Activated CD4-positive, alpha-beta T cell treated with anti-CD3 and anti-CD28 coated beads, Interleukin-2, amount 50 U/mL, for 4 hours (primary cell): ENCODE measurements at places on chromosomes 3 and 15.

DNA sequence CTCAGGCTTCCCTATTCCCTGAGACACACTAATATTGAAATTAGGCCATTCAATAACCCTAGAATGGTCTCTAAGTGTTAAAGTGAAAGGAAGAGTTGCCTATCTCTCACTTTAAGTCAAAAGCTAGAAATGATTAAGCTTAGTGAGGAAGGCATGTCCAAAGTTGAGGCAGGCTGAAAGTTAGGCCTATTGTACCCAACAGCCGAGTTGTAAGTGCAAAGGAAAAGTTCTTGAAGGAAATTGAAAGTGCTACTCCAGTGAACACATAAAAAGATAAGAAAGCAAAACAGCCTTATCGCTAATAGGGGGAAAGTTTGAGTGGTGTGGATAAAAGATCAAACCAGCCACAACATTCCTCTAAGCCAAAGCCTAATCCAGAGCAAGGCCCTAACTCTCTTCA, 117.9 kb upstream of the SPATA12 start:
- DNase-seq, result no peak

- no peak for DNase-seq
Measured at GRCh38 chr3:7759630-7760029, 742.0 kb upstream of the LMCD1 start.

DNA sequence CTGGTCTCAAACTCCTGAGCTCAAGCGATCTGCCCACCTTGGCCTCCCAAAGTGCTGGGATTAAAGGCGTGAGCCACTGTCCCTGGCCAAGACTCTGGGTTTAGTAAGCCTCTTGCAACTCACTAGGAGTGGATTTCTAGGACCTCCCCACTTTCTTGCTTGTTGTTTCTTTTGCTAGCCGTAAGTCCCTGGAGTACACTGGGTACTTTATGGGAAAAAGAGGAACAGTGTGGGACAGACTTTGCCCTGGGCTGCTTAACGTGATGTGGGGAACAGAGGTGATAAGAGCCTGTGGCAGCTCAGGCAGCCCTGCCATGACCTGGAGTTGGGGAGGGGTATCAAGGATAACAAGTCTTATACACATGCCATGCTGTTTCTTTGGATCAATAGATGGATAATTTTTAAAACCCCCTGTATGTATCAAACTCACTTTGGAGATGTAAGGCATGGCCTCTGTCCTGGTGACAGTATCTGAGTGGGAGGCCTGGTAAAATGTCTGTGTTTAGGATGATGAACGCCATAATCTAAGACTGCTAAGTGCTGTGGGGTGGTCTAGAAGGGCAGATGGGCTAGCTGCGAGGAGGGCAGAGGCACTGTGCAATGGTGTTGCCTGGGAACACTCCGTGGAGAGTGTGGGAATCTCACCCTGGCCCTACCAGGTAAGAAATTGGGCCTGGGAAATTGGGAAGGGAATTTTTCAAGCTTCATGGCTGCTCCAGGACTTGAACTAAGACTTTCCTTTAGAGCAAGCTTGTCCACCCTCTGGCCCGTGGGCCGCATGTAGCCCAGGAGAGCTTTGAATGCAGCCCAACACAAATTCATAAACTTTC, 54.8 kb downstream of the SMAD3 start:
- DNase-seq, result no peak

DNA sequence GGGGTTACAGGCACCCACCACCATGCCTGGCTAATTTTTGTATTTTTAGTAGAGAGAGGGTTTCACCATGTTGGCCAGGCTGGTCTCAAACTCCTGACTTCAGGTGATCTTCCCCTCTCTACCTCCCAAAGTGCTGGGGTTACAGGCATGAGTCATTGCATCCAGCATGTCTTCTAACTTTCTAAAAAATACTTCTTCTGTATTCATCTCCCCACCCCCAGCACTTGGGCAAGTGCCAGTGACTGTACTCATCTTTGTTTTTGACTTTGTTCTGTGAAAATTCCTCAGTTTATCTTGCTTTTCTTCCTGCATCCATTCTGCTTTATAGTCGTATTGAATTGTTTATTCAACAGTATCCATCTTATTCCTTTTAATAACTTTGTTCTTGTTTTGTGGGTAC, 47.6 kb downstream of the ARIH1 start:
- DNase-seq, result no peak

DNA sequence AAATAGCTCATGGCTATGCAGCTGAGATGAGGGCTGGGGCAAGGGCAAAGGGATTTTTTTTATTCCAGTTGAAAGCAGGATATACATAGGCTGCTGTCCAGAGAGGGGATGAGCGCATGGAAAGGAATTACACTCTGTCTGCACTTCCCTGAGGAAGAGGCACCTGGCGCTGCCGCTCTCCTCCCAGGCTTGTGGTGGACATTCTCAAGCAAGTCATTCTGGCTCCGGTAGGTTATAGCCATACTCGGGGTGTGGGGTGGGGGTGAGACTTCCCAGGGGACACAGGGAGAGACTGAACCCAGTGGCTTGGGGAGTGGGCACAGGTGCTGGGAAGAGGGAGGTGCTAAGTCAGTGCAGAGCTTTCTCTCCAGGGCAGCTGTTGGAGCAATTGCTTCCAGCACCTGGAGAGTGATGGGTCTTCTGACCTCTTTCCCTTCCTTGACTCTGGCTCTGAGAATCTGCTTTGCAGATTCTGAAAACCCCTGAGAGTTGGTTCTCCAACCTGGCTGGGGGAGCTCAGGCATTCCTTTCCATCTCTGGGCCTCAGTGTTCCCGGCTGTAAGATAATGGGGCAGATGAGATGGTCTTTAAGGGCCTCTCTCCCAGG, 24.3 kb downstream of the CYP8B1 start:
- no peak for DNase-seq

GRCh38 chr3:168220556-168220955, 124.8 kb upstream of the GOLIM4 start:
- DNase-seq, result no peak

- DNase-seq, result no peak
Measured at GRCh38 chr3:66469220-66469640, 31.6 kb downstream of the LRIG1 start.

DNA sequence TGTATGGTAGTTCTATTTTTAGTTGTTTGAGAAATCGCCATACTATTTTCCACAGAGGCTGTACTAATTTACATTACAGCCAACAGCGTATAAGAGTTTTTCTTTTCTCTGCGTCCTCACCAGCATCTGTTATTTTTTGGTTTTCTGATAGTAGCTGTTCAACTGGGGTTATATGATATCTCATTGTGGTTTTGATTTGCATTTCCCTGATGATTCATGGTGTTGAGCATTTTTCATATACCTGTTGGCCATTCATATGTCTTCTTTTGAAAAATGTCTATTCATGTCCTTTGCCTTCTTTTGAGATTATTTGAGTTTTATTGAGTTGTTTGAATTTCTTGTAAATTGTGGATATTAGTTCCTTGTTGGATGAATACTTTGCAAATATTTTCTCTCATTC, 114.6 kb downstream of the LRRK1 start:
- no peak for DNase-seq

DNA sequence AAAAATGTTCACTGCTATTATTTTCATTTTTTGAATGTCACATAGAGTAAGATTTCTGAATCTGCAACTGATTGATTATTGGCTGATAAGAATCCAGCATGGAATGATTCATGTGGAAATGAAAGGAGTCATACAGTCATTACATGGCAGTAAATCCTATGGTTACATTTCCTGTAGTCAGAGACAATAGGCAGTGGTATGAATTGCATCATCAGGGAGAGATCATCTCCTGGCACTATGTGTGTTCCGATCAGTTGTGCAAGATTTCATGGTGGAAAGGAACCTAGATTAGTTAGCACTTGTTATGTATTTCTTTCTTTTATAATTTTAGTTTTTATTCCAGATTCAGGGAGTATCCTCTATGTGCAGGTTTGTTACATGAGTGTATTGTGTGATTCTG, 38.8 kb downstream of the SLC12A1 start:
- DNase-seq, result no peak

GRCh38 chr3:138477120-138477519, 42.7 kb downstream of the ESYT3 start:
- no peak for DNase-seq

DNA sequence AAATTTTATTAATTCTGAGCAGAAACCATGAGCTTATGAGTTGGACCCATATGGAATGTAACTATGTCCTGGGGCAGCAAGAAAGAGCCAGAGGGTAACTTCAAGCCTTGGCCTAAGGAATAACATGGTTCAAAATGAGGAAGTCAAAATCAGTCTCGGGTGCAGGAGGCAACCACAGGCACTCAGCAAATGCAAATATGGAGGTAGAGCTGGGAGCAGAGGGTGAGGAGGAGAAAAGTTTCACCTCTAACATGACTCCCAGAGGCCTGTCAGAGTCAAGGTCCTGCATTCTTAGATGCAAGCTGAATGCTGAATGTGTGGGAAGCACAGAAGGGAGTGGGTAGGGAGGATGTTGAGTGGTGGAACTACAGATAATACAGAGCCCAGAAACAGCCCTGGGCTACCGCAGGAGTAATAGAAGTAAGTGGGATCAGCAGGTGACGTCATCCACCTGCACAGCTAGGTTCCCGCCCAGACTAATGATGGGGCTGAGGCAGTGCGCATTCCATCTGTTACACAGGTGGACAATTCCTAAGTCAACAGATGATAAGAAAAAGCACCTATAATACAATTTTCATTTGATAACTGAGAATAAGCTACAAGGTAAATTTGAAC, 279.8 kb upstream of the ARRDC4 start:
- no peak for DNase-seq

- DNase-seq, result no peak
Measured at GRCh38 chr15:79467865-79468586, 35.9 kb downstream of the MINAR1 start.

DNA sequence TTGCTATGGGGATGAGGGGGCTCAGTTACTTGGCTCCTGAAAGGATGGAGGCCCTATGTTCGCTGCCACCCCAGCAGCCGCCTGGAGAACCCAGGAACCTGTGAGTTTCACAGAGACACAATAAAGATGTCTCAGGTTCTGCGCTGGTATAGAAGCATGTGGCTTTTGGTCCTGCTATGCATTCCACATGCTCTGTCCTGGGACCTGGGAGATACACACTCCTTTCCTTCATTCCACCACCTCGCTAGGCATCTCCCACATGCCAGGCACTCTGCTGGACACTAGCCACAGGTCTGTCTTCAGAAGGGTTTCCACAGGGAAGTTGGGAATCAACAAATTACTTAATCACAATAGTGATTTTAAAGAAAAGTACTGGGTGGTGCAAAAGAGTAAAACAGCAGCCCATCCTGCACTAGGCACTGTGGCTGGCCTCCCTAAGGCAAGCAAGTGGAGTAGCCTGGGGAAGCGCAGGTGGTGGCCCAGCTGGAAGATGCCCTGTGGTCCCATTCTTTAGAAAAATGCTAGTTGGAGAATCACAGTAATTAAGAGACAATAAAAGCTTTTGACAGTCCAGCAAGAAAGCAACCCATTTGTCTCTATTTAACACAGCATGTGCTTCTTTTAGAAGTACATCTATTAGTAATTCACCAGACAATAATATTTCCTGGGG, 408.9 kb upstream of the WNT5A start:
- DNase-seq, result no peak
